ENCODE measurements at places on chromosomes 5 and 9.

DNA sequence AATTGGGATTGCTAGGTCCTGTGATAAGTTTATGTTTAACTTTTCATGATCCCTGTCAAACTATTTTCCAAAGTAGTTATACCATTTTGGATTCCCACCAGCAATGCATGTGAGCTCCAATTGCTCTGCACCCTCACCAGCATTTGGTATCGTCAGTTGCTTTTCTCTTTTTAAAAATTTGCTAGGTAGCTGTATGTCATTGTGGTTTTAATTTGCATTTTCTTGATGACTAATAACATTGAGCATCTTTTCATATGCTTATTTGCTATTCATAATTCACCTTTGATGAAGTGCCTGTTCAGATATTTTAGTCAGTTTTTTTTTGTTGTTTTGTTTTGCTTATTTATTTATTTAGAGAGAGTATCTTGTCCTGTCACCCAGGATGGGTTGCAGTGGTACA lies 12.5 kb downstream of the TAF1L start:
- DNase-seq = no peak

GRCh38 chr5:126888175-126888574 lies 111.2 kb downstream of the LMNB1 start:
- no peak for DNase-seq

- DNase-seq = peak; percentile 42
Observed at GRCh38 chr5:98474782-98475181, 298.7 kb upstream of the RGMB start.

DNA sequence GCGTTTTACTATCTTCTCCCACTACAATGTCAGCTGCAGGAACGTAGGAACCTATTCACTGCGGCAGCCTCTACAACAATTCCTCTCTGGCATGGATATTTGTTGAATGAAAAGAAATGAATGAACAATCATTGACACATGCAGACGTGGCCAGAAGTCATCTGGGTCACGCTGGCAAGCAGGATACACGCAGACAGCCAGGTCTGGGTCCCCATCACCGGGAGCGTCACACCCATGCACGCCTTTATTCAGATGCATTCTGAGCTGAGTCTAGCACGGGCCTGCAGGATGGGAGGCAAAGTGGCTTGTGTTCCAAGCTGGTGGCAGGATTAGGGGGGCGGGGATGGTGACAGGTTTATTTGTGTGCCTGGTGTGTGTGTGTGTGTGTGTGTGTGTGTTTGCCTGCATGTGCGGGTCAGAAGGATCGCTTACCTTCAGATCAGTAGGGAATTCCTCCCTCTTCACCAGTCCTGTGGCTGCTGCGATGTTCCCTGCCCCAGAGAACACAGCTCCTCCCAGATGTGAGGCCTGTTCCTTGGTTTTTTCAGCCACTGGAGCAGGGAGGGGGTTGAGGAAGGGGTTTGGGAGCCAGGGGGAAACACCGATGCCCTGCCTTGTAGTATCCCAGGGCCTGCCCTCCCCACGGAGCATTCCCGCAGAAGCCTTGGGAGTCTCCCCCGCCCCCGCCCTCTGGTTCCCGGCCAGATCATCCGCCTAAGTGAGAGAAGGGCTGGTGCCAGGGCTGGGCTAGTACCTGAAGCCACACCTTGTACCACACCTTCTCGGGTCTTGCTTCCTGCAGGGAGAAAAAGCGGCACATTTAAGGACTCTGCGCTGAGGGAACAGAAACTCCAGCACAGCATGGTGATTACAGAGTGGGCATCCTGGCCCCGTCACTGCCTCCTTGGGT lies 4.1 kb downstream of the SNCB start:
- DNase-seq = peak; percentile 14

DNA sequence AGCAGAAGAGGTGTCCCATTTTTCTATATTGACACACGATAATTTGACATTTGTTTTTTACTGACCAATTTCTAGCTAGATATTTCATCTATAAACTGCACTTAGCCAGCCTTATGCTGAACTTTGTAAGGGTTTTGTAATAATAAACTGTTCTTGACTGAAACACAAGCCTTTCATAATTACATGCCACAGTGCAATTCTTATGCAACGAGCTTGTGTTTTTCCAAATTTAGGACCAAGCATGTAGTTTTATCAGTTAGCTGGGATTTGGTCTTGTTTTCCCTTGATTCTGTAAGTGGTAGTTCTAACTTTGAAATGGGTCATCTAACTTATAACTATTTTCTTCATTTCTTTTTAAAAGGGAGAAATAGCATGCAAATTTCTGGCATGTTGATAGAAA lies 1.3 kb upstream of the LURAP1L start:
- no peak for DNase-seq

DNA sequence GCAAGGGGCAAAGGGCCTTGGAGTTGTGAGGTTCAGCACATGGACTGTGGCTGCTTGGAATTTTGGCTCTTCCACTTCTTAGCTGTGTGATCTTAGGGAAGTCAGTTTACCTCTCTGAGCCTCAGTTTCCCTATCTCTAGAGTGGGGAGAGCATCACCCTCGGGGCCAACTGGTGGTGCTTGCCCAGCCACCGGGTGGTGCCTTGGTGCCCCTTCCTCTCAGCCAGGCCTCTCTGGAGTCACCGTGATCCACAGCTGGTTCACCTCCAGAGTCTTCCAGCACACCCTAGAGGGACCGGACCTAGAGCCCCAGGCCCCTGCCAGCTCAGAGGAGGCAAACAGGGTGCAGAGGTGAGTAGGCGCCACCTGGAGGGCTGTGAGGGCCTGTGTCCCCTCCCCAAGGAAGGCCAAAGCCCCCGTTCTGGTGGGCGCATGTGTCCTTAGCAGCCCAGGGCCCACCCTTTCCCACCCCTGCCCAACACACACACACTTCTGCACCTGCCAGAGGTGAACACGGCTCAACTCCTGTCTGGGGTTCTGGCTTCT lies 7.7 kb downstream of the ADGRD2 start:
- no peak for DNase-seq

Data from GM23248 (cell line).